ENCODE measurements at places on chromosomes 5 and 9. TPM values are rescaled to one million over a fixed set of nuclear protein-coding genes. Genes with fewer than 3 reads are reported as not detected.

DNA sequence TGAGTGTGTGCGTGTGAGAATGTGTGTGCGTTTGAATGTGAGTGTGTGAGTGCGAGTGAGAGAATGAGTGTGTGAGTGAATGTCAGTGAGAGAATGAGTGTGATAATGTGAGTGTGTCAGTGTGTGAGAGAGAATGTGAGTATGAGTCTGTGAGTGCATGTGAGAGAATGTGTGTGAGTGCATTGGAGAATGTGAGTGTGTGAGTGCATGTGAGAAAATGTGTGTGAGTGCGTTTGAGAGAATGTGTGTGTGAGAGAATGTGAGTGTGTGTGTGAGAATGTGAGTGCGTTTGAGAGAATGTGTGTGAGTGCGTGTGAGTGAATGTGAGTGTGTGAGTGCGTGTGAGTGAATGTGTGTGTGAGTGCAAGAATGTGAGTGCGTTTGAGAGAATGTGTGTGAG, 39.0 kb upstream of the LHX2 start:
- no peak for DNase-seq

DNA sequence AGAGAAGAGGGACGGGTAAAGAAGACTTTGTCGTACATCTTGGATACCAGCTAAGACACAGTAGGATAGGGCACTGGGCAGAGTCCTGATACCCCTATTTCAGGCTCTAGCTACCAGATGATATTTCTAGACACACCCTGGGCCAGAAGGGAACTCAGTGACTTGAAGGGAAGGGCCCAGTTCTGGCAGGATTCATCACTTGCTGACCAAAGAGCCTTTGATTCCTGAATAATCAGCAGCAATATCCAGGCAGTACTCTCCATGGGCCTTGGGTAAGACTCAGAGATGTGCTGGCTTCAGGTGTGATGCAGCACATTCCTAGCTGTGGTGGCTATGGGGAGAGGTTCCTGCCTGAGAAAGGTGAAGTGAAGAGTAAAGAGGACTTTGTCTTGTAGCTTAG, 40.7 kb downstream of the TPD52L3 start:
- no peak for DNase-seq

DNA sequence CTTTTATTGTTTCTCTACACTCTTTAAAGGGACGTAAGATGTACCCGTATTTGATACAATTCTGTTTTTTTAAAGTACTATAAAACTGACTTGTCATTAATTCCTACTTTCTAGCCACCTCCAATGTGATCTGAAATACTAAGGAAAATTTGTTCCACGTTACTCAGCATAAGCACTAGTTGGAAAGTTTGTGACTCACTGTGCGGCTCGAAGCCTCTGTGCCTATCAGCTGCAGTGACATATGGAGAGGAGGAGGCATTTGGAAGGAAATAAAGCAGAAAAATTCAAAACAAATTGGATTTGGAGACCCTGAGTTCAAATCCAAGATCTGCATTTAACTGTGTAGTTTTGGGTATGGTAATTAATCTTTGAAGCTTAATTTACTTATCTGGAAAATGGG, 339.3 kb downstream of the BRINP1 start:
- DNase-seq = no peak

SLC1A1 gene
- 41.6 TPM for total RNA-seq

KIAA0825 gene
- total RNA-seq = 0.07 TPM

GRCh38 chr5:29939988-29940387, 1253.5 kb upstream of the CDH6 start:
- DNase-seq = no peak

GRCh38 chr9:123191260-123191659, 77.1 kb downstream of the STRBP start:
- no peak for DNase-seq

IGIP gene
- total RNA-seq = 1.5 TPM

HSPA5 gene
- total RNA-seq = 66.5 TPM

PTGR1 gene
- total RNA-seq = 95.6 TPM

LYSMD3 gene
- 2.9 TPM for total RNA-seq

GRCh38 chr9:130459941-130460669, 15.3 kb downstream of the ASS1 start:
- DNase-seq = no peak

CTSL gene
- total RNA-seq = 227 TPM

DNA sequence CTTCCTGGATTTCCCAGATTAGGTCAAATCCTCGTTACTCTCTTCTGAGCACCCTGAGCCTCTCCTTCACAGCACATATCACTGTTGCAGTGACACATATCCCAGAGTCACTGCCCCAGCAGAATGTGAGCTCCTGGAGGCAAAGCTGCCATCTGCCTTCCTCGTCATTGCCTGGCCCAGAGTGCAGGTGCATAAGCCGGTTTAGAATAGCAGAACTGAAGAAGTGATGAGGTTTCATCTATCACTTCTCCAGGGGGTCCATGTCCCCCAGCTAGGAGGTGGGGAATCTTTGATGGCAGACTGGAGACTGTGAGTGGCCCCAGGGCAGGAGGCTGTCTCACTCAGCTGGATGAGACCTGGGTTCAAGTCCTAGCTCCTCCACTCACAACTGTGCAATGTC, 25.8 kb downstream of the NIPAL4 start:
- no peak for DNase-seq

- no peak for DNase-seq
Measured at GRCh38 chr9:86774116-86774515, 173.2 kb downstream of the GAS1 start.

DNA sequence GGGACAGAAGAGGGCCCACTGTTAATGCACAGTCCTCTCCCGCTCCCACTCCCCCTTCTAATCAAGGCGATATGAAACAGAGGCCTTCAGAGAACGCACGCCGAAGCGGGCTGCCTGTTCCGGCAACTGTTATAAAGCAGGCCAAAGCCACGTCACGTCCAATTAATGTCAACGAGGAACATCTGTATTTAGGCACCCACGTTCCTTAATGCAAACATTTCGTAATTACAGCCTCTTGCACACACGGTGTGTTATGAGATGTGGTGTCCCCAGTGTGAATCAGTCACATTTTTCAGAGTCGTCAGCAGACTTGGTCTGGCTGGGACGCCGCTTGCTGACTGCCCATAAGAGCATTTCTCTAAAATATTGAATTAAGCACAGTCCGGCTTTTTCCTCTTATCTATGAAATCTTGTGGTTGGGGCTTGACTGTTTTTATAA, 339.0 kb downstream of the NSG2 start:
- no peak for DNase-seq

All from Caki2 (cell line).